Fibroblast of mammary gland (primary cell): ENCODE measurements at places on chromosomes 3 and 15.

DNA sequence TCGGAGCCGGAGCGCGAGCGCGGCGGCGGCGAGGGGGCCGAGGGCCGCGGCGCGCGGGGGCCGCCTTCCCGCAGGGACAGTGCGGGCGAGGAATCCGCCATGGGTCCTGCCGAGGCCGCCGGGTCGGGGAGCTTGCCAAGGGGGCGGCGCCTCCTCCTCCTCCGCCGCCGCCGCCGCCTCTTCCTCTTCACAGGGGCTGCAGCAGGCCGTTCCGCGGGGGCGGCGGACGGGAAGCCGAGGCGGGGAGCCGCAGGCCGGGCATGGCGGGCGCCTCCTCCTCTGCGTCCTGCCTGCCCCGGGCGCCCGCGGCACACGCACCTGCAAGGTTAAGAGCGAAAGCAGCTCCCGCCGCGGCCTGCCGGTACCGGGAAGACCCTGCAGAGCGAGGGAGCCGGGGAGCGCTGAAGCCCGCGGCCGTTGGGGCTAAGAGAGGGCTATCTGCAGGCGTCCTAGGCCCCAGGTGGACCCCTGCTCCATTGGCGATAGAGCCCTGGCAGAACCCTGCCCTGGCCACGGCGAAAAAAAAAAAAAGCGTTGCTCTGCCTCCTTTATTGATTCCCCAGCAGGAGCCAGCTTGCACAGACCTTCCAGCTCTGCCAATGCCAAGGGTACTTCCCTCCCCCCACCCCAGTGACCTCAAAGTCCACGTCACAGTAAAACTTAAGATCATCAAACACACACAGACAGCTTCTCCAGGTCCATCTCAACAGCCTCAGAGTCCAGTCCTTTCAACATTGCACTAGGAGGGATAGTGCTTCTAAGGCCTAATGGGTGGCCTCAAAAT lies at the start of gene LYSMD2:
Gene LYSMD2 (minus strand): TSS at position 134 of the 784 bp plus-strand sequence. CDS start 33 bp downstream, at position 101.
- peak; percentile 44 for DNase-seq

DNA sequence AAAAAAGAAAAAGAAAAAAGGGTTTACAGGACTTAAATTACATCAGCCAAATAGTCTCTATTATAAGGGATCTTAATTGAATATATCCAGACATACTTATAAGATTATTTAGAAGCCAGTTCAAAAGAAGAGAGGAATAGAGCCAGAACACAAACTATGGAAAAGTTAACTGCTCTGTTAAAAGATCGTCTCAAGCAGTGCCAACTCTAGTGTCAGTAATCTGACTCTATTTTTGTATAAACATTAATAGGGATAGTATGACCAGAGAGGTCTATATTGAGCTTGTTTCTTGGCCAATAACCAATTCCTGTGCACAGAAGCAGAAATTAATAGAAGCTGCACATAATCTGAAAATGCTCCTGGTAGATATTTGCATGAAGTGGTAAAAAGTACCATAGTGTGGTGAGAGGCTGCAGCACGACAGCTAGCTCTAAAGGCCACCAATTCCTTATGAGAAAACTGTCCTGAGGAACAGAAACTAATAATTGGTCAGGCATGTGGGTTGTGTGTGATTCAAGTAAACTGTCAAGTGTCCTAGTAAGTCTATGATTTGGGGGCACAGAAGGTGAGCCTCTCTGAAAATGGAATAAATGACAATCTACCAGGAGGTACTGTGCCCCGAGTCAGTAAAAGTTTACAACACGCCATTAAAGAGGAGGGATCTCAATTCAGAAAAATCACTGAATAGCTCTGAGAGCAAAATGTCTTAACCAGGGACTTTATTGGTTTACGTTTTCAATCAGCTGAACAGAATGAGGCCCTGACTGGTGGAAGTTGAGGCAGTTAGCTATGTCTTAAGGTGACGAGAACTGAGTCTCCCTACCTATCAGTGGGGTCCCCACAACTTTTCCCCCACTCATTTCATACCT lies 51.5 kb upstream of the NANOGP8 start:
- no peak for DNase-seq

GRCh38 chr3:42804831-42805132 lies 492 bp upstream of the HIGD1A start:
- no peak for DNase-seq

DNA sequence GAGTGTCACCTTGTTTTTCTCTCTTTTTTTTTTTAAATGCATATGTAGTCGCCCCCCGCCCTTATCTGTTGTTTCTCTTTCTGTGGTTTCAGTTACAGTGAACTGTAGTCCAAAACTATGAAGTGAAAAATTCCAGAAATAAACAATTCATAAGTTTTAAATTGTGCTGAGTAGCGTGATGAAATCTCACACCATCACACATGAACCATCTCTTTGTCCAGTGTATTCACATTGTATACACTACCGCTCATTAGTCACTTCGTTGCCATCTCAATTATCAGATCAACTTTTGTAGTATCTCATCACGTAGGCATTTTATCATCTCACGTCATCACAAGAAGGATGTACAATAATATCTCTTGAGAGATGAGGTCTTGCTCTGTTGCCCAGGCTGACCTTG lies 62.5 kb upstream of the MLF1 start:
- DNase-seq: no peak

GRCh38 chr3:139118835-139119234 lies 74.1 kb upstream of the PRR23C start:
- DNase-seq: no peak

DNA sequence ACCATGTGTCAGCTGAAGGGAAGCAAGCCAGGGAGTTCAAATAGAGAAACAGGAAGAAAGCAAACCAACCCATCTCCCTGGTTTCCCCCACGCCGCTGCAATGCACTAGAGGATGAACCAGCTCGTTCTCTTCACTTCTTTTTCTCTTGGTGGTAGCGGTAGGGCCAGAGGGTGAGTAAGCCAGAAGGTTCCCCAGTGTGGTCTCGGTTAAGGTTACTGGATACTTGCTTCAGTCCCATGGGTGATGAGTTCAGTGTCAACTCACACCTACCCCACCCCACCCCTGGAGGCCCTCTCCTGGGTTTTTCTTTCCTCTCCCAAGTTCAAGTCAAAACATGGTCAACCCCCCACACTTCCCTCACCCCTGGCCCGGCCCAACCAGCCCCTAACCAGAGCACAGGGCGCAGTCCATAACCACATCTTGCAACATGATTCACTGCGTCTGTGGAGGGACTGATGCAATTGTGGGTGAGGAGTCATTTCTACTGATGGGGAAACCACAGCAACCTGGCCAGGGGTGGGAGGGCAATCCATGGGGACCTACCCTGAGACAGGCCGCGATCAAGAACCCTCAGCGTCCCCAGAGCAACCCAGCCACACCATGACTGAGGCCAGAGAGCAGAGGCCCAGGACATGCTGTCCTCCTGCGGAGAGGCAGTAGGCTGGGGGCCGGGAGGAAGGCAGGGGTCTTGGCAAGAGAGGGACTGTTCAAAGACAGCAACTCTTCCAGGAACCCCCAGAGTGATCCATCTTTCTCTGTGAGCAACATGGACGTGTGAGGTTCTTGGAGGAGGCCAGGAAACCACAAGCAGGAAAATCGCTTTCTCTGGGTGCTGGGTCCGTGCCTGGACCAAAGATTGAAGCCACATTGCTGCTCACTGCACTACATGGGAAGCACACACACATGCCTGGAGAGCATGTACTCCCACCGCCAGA lies 276.6 kb downstream of the UACA start:
- peak; percentile 99 for DNase-seq

GRCh38 chr3:68999605-69000004 lies 13.9 kb downstream of the EOGT start:
- no peak for DNase-seq
